ENCODE measurements at places on chromosomes 4 and X. TPM values are rescaled to one million over a fixed set of nuclear protein-coding genes. Genes with fewer than 3 reads are reported as not detected.

The FAM53A gene
- total RNA-seq = 3.4 TPM

The TMEM144 gene
- 5.6 TPM for total RNA-seq

The FREM3 gene
- total RNA-seq = not detected

The FAM9C gene
- not detected for total RNA-seq

The BEX5 gene
- 1.6 TPM for total RNA-seq

The LNX1 gene
- 4.4 TPM for total RNA-seq

The CBLL2 gene
- not detected for total RNA-seq

The SMR3A gene
- total RNA-seq = not detected

The TMEM271 gene
- total RNA-seq = 6.2 TPM

The CYLC1 gene
- total RNA-seq = not detected

The MTNR1A gene
- 0.34 TPM for total RNA-seq

The NUDT11 gene
- total RNA-seq = 12.7 TPM

The MSX1 gene
- total RNA-seq = 0.87 TPM

The STARD8 gene
- 1.0 TPM for total RNA-seq

The DACH2 gene
- total RNA-seq = 0.16 TPM

The TIGD4 gene
- 0.23 TPM for total RNA-seq

The EREG gene
- total RNA-seq = 0.14 TPM

The TMEM150C gene
- total RNA-seq = 0.95 TPM

Measured in astrocyte (in vitro differentiated cells and primary cell).